ENCODE measurements at places on chromosomes 3 and 15.
A peak's percentile ranks its signal among the peaks of the same experiment; 100 is the strongest.

DNA sequence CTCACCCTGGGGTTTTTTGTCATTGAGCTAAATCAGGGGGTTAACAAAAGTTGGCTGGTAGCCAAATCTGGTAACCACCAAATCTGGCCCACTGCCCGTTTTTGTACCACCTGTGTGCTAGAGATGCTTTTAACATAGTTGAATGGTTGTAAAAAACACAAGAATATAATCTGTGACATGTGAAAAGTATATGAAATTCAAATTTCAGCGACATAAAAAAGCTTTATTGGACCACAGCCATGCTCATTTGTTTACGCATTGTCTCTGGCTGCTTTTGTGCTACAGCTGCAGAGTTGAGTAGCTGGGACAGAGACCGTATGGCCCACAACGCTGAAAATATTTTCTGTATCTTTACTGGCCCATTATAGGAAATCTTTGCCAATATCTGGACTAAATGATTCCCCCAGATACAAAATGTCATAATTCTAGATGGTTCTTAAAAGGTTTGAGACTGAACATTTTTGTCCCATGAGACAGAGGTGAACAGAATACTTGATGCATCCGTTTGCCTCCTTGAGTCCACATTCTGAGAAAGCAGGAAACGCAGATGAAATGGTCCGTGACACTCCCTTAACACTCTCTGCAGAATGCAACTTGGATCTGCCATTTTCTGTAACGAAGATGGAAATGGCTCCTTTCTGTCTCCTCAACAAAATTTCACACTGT, 120.9 kb upstream of the PDZRN3 start:
- DNase-seq = no peak

GRCh38 chr3:126781406-126781805, 77.4 kb downstream of the CHCHD6 start:
- no peak for DNase-seq

DNA sequence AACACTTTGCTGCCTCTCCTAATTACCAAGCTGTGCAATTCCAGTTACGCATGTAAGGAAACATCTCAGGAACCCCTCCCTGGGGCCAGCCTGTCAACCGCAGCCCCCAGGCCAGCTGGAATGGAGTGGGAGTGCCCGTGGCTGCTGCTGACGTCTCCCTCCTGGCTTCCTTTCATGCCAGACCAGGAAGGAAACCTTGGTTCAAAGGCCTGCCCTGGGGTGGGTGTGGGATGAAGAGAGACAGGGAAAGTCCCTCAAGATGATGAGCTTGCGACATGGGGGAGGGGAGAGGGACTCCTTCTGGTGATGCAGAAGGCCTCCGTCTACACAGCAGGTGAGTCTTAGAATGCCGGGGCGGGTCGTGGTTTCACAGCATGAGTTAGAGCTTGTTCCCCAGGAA, 11.4 kb upstream of the CYP11A1 start:
- no peak for DNase-seq

DNA sequence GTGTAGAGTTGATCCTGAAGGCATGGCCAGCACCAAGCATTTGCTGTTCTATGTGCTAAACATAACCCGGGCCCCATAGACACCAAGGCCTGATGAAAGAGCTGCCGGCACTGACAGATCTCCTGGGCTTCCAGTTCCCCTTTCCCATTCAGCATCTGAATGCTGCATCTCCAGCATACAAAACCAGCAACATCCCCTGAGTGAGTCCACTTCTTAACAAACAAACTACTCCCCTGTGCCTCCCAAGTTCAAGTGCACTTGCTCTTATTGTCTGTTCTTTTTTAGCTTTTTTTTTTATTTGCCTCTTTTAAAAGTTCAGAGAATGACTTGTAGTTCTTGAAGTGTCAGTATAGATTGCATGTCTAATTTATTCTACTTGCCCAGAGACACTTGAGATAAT, 156.0 kb downstream of the EDEM1 start:
- no peak for DNase-seq

DNA sequence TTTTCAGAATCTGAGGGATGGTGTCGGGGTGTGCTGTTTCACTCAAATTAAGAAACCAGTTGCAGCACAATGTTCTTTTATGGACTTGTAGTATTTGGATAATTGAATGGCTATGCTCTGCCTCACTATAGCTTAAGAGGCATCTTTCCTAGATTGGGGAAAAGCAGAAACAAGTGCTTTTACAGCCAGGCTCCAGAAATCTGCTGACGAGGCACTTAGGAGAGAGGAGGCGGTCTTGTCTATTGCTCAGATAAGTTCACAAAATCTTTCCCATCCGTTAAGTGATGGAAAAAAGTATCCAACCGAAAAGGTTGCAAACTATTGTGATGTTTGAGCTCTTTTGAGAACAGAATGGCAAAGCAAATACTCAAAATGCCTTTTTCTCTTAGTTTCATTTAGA, 336.1 kb upstream of the RARB start:
- no peak for DNase-seq

DNA sequence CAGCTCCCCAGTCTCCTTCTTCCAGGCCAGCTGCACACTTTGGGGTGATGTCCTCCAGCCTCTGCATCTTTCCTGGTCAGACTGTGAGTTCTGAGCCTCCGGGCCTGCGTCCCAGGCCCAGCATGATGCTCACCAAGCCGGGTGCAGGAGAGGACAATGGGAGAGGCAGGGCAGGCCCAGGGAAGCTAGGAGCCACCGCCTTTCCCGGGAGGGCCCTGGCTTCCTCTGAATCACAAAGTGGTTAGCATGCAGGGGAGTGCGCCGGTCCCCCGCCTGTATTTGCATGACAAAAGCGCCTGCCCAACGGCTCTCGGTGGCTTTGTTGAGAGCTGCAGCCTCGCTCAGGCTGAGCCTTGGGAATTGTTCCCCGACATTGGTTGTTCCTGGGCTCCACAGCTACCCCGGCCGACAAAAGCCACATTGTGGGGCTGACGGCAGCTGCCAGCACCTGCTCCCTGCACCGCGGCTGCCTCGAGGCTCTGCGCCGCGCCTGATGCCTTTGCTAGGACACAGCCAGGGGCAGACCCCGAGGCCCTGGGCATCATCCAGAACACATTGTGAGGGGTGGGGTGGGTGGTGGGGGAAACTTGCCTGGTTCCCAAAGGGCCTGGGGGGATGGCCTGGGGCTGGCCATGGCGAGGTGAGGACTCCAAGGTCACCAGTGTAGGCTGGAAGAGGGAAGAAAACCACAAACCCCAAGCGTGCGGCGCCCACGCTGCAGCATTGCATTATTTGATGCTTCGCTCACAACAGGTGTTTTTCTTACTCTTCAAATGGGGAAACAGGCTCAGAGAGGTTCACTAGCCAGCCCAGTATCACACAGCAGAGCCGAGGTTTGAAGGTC, 20.0 kb upstream of the KLF13 start:
- DNase-seq = no peak

DNA sequence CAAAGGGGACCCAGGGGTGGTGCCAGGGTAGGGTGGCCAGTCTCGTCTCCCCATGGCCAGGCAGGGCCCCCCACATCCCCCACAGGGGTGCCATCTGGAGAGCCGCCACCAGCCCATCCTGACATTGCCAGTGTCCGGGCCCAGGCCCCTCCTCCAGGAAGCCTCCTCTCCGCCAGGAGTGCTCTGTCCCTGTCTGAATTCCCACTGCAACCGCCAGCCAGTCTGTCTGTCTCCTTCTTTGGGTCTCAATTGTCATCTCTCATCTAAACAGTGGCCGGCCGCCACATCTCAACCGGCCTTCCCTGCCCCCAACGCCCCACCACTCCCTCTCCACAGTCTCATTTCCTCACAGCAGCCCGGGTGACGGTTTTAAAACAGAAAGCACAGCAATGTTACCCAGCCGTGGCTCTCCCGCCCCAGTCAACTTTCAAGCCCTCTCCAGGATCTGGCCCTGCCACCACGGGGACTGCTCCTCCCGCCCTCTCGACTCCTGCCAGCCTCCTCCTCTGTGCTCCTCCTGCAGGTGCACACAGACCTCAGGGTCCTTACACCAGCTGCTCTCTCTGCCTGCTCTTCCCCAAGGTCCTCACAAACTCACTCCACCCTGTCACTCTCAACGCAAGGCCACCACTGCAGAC, 57.0 kb downstream of the IQSEC1 start:
- peak; percentile 82 for DNase-seq

DNA sequence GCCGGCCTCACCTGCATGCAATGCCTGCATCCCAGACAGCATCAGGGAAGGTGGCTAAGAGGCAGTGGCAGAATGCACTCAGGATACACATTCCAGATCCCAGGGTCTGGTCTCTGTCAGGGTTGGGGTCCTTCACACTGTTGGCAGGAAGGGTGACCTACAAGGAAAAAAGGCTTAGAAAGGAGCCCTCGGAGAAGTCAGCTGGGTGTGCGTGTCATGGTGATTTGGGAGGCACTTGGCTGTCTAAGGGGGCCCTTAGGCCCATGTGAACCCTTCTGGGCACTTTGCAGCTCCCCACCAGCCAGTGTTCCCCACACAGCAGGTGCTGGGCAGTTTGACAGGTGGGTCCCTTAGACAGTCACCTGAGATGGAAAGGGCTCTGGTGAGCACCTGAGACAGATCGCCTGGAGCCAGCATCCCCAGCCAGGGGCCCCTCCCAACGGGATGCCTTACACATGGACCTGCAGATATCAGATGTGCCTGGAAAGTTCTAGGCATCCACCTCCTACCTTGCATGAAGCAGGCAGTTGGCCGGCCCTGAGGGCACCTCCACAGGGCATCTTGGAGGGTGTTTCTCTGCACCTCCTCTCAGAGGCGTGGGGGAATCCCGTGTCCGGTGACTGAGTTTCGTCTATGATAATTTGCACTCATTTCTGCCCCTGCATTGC, 131.6 kb downstream of the LRRK1 start:
- DNase-seq = no peak

GRCh38 chr3:46477756-46478155, 13.1 kb upstream of the LTF start:
- DNase-seq = no peak

GRCh38 chr3:83971666-83972065, 987.1 kb upstream of the CADM2 start:
- DNase-seq = no peak

GRCh38 chr15:85582131-85583079, 202.0 kb downstream of the AKAP13 start:
- peak; percentile 54 for DNase-seq

- DNase-seq = no peak
Measured at GRCh38 chr3:136187868-136188267, 8.3 kb downstream of the MSL2 start.

- DNase-seq = no peak
Measured at GRCh38 chr3:185758912-185759311, 65.9 kb downstream of the IGF2BP2 start.

DNA sequence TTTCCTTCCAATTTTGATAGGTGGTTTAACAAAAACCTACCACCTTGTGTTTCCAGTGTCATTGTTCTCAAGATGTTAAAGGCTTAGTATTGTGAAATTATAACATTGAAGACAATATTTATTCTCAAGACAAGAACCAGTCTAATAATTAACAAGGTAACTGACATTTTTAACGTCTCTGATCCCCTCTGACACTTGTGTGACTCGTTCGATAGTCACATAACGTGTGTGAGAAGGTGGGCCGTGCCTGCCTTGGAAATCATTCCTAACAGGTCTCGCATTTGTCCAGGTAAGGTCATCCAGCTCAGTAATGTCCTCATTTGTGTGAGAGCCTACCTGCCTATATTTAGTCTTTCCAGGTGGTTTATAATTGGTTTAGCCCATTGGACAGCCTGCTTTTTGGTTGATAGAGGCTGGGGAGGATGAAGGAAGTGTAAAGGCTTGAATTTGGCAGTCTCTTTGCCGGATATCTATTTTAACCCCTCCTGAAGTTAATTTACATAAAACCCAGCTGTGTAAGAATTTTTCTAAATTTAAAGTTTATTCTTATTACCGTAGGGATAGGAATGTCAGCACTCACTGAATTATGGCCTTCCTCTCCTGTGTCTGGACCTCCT, 94.4 kb downstream of the AKAP13 start:
- DNase-seq = no peak

GRCh38 chr3:15676259-15676658, 74.7 kb downstream of the BTD start:
- no peak for DNase-seq

- no peak for DNase-seq
Measured at GRCh38 chr15:70792171-70792573, 28.8 kb upstream of the UACA start.

GRCh38 chr3:177362626-177363025, 165.3 kb upstream of the TBL1XR1 start:
- no peak for DNase-seq

- no peak for DNase-seq
Measured at GRCh38 chr3:25992606-25993005, 202.7 kb downstream of the OXSM start.

DNA sequence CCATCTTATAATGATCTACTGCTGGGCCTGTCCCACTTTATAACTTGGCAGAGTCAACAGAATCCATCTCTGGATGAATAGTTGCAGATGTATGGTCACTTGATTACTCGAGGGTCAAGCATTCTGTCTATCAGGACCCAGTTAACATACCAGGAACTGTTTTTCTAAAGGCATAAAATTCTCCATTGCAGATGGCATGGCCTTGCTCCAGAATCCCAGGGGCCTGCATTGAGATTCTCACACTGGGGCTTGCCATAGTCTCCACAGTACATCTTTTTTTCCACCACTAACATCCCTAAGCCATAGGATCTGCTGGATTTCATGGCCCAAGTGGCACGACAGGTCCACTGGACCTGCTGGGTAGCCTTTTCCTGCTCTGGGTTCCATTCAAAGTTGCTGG, 68.5 kb upstream of the CACNA1D start:
- no peak for DNase-seq

GRCh38 chr15:42650208-42651066, 75.0 kb downstream of the STARD9 start:
- peak; percentile 10 for DNase-seq

- DNase-seq = no peak
Measured at GRCh38 chr3:134476306-134476705, 9.5 kb downstream of the ANAPC13 start.

GRCh38 chr3:133717424-133717823, 28.8 kb upstream of the TF start:
- no peak for DNase-seq

- no peak for DNase-seq
Measured at GRCh38 chr3:12381199-12381598, 92.3 kb downstream of the PPARG start.

DNA sequence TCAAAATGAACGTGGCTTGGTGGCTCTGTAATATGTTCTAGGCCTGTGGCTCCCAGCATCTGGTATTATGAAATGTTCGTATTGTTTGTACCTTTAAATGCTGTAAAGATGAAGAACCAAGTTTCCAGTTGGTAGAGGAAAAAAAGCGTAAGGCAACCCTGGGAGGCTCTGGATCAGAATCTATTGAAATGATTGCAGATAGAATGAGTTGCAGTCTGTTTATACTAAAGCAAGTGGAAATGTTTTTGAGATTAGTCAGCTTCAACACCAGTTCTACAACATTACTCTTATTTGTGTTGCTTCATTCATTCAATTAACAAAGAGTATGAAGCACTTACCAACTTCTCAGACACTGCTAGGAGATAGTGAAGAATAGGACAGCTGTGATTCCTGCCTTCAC, 5.3 kb downstream of the ARL6IP5 start:
- no peak for DNase-seq

DNA sequence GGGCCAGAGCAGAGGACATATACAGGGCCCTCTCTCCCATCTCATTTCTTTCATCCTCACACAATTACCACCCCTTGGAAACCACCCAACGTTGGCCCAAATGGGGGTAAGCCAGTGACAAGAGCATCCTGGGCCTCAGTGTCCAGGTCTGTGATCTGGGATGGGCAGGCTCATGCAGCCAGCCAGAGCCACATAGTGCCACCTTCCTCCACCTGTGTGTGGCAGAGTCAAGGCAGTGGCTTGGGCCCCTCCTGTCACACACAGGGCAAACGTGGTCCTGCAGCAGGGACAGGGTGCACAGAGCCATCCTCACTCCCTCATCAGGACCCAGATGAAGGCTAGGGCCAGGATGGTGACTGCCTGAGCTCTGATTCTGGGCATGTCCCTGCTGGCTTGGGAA, 2.3 kb upstream of the MYL3 start:
- DNase-seq = no peak

GRCh38 chr3:6605227-6605626, 255.7 kb upstream of the GRM7 start:
- no peak for DNase-seq
